Bone marrow (tissue), 2 donors: ENCODE measurements at places on chromosomes 2 and 18.
A peak's percentile ranks its signal among the peaks of the same experiment; 100 is the strongest.

DNA sequence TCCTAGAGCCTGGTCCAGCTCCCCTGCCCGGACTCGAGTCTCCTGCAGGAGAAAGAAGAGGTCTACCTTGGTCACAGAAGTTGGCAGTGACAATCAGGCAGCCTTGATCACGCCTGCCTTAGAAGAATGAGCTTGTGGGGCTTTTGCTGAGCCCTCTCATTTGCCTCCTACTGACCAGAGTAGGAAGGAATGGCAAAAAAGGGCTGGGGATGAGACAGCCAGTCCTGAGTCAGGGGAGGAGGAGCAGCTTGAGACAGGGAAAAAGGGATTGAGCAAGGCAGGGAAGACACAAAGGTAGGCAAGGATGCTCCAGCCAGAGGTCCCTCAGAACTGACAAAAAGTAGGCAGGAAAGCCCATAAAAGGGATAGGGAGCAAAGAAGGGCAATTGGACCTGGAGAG is 6.0 kb downstream of the WDR54 start:
- DNase-seq, result no peak

DNA sequence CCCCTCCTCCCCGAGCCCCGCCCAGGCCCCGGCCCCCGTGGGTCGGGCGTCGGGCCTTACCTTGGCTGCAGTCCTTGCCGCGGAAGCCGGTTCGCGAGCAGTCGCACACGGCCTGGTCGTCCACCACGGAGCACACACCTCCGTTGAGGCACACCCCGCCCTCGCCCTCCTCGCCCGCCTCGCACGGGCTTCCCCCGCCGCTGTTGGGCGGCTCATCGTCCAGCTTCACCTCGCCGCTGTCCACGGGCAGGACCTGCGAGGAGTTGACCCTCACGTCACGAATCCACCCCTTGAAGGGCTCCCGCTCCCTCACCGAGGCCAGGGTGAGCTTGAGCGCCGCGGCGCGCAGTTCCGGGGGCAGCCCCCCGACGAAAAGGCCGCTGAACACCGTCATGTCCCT is 4.5 kb downstream of the NRXN1 start:
- DNase-seq, result no peak

DNA sequence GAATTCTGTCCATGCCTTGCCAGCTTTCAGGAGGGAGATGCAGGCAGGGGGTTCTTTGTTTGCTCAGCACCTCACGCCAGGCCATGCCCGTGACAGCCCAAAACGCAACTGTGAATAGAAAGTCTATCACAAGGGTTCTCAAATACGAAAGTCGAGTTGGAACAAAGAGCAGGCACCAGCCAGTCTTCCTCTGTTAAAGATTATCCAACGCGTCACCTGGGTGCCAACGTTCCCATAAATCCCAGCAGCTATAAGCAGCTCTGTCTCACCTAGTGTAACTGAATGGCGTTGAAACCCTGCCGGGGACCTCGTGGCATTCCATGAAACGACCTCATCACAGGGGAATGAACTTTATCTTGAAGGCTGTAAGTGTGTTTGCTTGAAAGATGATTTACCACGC is 84.8 kb upstream of the GATA6 start:
- DNase-seq, result no peak

GRCh38 chr2:205758051-205758450 is 75.8 kb downstream of the NRP2 start:
- no peak for DNase-seq

- DNase-seq, result no peak
Observed at GRCh38 chr2:222058819-222059445, 239.9 kb downstream of the PAX3 start.

- no peak for DNase-seq
Observed at GRCh38 chr2:11998626-11999378, 252.4 kb downstream of the LPIN1 start.

DNA sequence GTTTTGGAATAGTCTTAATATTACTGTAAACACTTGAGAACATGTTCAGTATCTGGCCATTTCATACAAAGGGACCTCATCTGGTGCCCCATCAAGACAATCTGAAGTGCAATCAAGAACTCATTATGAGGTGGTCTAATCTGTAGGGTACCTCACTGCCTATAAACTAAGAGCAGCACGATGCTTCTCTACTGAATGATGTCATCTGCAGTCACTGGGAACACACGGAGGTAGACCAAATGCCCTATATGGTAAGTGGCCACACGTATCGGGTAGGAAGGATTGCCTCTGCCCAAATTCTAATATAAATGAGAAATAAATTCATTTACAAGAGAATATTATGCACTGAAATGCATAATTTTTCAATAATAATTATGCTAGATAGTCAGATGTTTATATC is 90.4 kb downstream of the SLC8A1 start:
- DNase-seq, result no peak

DNA sequence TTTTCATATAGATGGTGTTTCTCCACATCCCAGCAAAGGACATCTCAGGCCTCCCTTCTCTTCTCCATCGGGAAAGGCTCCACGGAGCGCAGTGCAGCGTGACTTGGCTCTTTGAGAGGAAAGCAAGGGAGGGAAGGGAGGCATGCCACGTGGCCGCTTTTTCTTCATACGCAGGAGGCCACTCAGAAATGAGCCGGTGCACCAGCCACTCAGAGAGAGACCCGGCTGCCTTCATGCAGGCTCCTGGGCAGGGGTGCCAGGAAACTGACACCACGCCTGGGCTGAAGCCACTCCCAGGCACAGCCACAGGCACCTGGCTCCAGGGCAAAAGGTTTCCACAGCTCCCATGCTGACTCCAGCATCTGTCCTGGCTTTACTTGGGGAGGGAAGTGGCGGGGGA is 11.1 kb upstream of the LOXHD1 start:
- DNase-seq, result no peak

- DNase-seq, result no peak
Observed at GRCh38 chr2:1544478-1545069, 131.3 kb downstream of the TPO start.

GRCh38 chr18:23943104-23943503 is 71.5 kb upstream of the TTC39C start:
- DNase-seq, result no peak

DNA sequence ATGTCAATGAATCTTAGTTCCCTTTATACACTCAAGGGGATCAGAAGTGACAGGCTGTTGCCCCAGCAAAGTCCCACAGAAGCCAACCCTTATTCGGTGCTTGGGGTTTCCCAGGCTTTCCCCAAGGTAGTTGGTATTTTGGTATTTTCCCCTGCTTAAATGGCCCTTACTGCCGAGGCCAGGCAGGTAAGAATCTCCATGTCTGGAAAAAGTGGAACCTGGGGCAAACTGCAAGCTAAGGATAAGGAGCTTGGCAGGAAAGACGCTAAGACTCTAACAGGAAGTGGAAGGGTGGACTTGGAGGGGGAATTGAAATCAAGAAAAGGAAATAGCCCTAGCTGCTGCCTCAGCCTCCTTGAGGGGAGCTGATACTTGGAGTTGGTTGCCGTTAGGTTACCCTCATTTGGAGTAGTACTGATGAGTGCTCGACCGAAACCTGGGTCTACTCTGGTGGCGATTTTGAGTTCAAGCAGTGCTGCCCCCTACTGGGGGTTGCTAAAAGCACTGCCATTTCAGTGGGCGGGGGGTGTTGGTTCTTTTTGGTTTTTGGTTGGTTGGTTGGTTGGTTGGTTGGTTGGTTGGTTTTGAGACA is 3.3 kb upstream of the GPBAR1 start:
- DNase-seq, result peak; percentile 73

DNA sequence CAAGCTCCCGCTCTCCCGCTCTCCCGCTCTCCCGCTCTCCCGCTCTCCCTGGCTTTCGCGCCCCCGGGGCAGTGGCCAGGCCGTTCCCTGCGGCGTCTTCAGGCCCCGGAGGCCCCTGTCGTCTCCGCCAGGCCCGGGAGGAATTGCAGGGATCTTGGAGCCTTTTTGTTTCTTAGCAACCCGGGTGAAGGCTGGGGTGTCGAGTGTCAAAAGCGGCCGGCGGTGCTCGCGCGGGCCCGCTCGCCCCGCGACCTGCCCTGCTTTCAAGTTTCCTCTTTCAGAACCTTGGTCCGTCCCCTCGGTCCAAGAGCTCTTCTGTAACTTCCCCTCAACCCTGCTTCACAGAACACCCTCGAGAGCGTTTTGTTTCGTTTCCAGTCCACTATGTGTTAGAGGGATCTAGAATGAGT is 1.4 kb downstream of the RNF138 start:
- DNase-seq, result peak; percentile 50

- no peak for DNase-seq
Observed at GRCh38 chr2:133654949-133655348, 86.7 kb upstream of the NCKAP5 start.

DNA sequence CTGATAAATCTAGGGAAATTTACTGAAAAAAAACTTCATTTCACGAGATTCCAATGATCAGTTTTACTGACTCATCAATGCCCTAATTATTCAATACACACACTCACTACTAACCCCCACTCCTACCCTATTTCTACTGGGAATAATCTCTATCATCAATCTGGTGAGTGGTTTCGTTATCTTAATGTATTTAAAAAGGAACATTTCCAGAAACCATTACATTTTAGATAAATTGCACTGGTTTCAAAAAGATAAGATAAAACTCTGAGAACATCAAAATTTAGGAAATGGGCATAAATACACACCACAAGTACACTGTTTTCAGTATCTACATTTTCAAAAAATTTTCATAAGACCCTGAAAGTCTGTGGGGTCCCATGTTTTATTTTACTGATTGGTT is 471.4 kb upstream of the PKDCC start:
- DNase-seq, result no peak

- no peak for DNase-seq
Observed at GRCh38 chr2:68253219-68254068, 1.1 kb upstream of the PPP3R1 start.

- no peak for DNase-seq
Observed at GRCh38 chr2:148989882-148990493, 48.5 kb upstream of the LYPD6B start.

GRCh38 chr2:36366491-36367120 is 11.0 kb downstream of the CRIM1 start:
- no peak for DNase-seq

DNA sequence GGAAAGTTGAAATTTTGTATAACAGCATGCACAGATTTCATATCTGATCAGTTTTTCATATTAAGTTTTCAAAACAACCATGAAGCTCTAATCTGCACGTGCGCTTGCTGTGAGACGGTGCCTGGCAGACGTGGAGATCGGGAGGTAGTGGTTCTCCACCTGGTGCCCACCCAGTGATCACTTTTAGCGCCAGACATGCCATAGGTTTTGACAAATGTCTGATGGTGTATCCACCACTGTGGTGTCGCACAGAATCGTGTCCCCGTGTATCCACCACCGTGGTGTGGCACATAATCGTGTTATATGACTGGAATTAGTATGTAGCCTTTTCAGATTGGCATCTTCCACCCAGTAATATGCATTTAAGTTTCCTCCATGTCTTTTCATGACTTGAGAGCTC is 40.9 kb upstream of the KCNG2 start:
- no peak for DNase-seq

GRCh38 chr18:69267895-69268294 is 132.8 kb upstream of the DOK6 start:
- DNase-seq, result no peak

GRCh38 chr2:204503869-204504268 is 41.4 kb upstream of the PARD3B start:
- DNase-seq, result no peak

- DNase-seq, result no peak
Observed at GRCh38 chr2:9663008-9663879, 32.4 kb upstream of the YWHAQ start.

DNA sequence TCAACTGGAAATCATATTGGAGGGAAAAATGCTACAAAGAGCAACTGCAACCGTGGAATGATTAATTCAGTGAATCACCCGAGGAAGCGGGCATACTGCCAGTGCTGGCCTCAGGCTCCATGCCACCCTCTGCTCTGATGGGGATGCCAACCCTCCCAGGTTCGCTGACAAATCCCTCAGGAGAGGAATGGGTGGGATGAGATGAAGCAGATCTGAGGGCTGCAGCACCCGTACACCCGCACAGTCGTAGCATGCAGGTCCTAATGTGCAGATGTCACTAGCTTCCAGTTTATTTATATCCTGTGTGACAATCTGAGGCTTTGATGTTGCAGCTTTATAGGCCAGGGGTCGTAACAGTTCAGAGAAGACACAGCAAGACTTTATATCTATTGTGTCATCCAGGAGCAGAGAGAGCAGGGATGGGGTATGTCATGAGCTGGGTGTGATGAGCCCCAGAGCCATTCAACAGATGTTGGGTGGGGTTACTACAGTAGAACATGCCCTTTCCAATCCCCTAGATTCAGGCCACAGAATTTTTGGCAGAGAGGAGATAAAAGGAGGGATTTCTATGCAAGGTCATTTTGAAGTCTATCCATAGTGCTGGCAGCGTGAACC is 44.6 kb downstream of the DPP4 start:
- no peak for DNase-seq

- DNase-seq, result no peak
Observed at GRCh38 chr18:69686861-69687260, 260.8 kb downstream of the CD226 start.

GRCh38 chr2:45778720-45779171 is 127.3 kb downstream of the PRKCE start:
- no peak for DNase-seq

- DNase-seq, result no peak
Observed at GRCh38 chr2:43171789-43172188, 54.6 kb downstream of the ZFP36L2 start.

DNA sequence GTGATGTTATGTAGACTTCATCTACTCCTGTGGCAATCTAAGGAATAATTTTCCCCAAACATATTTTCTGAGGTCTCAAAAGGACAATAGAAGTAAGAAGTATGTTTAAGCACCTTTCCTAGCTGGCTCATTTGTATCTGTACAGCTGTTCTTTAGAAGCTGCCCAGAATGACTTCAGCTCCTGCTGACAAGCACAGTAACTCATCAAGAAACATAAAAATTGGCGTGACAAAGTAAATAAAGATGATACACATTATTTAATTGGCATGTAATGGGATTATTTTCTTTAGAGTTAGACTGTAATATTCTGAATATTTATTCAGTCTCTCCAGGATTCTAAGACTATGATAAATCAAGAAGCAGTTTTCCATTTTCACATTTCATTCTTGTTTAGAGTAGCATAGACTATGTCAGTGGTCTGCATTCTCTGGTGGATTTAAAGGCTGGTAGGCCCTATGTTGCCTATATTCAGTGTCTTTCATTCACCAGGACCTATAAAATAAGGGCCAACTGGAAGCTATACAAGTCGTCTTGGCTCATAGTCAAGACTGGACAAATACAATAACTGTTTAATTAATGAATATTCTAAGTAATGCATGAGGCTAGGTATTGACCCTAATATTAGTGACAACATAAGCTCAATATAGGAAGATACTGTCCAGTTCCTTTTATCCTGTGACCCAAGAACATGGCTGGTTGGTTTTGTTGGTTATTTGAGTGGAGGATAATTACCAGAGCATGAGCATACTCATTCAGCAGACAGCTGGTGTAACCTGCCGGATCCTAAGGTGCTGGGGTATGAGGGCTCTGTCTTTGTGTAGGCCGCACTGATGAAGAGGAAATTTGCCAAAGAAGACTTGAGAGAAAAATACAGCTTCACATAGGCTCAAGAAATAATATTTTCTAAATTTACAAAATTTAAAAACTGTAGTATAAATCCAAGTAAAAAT is 107.0 kb downstream of the PDE1A start:
- DNase-seq, result no peak
